ENCODE measurements at places on chromosomes 1 and 21.
A peak's percentile ranks its signal among the peaks of the same experiment; 100 is the strongest.

DNA sequence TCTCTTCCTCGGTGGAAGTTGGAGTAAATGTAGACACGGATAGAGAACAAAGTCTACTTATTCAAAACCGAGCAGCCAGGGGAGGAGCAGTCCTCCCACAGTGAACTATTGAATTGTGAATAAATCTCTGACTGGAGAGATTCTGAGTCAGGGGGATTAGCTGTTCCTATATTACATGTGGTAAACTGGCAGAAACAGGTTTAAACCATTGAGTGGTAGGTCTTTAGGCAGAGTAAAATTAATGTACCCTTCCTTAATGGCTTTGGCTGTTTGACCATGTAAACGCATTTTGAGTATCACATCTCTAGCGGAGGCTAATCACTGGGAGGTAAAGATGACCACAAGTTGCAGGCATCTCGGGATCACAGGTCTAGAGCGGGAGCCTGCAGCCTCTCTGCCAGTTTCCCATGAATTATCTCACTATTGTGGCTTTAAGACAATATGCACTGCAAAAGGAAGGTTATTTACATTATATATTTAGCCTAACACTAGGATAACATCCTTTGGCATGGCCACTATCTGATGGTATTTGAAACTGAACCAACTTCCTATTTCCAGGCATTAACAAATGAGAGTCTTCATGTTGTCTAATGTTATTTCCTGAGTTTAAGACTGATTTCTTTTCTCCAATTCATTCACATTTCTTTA is 7.9 kb upstream of the DISC1 start:
- no peak for DNase-seq

- DNase-seq = no peak
Measured at GRCh38 chr21:41749286-41749685, 17.6 kb downstream of the RIPK4 start.

DNA sequence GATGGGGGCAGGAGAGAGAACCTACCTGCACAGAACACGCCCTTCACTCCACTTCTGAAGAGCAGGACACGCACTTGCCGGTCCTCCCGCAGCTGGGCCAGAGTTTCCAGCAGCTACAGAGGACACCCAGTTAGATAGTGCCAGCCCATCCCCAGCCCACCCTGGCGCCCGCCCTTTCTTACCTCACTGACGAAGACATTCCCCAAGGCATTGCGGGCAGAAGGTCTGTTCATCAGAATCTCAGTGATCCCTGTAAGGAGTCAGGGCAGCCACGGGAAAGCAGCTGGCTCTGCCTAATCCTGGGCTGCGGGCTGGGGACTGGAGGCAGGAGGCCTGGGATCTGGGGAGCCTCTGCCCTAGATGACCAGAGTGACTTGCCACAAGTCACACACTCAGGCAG is 10.0 kb downstream of the ECHDC2 start:
- DNase-seq = no peak

DNA sequence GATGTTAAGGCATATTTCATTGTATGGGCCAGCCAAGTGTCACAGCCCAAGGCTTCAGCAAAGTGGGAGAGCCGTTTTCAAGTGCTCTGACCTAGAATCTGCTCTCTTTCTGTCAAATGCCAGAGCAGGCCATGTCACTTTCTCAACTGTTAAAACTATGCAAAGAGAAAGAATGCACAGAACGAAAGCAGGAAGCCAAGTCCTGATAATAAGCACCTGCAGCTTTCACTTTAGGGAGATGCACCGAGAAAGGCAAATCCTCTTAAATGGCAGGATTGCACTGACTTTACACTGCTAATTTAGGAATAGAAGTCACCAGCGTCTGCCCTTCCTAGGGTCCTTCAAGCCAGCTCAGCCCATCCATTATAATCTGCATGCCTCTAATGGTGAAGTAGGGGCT is 49.2 kb upstream of the NTPCR start:
- no peak for DNase-seq

GRCh38 chr1:245788269-245788668 is 633.5 kb downstream of the KIF26B start:
- DNase-seq = no peak

GRCh38 chr1:25811384-25812082 is 8.2 kb upstream of the MTFR1L start:
- no peak for DNase-seq

GRCh38 chr1:6171548-6172124 is 8.5 kb downstream of the CHD5 start:
- no peak for DNase-seq

GRCh38 chr1:202649553-202650392 is 60.5 kb downstream of the SYT2 start:
- DNase-seq = no peak

DNA sequence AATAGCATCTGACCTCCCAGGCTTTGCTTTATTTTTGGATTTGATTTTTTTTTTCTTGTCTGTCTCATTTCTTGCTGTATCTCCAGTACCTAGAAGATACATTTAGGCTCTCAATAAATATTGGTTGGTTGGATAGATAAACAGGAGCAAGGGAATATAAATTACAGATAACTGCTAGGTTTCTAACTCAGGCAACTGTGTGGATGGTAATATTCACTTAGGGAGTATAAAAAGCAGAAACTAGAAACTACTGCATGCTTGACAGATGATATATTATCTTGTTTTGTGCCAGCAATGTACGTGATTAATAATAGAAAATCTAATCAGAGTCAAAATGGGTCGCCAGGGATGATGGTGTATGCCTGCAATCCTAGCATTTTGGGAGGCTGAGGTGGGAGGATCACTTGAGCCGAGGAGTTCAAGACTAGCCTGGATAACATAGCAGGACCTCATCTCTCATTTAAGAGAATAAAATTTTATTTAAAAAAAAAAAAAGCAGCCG is 31.0 kb upstream of the TARS2 start:
- no peak for DNase-seq

DNA sequence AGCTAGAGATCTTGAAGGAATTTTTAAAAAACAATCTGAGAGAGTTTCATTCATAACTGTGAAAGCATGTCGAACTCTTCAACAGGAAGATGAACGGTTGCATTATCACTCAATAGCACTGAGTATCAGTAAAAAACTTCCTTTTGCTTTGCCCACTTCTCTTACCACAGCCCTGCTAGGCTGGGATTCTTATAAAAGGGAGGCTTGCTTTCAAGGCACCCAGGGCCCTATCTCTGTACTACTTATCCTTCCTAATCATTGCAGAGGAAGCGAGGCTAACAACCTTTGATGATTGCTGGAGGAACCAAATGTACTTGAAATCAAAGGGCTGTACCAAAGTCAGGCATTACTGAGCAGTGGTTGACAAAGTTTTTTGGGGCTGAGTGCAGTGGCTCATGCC is 71.2 kb downstream of the SNRPE start:
- DNase-seq = no peak

DNA sequence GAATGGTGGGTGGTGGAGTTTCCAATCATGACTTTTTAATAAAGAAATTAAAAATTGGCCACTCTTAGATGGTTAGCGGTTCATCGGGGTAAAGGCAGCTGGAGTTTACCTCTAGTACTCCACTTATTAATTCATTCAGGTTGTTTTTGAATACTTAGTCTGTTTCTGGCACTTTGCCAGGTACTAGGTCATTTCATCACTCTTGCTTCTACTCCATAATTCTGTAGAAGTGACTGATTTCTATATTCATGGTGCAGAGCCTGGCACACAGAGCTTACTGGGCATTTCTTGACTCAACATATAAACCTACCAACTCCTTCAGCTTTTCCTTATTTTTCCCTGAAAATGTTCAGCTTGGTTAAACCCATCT is 31.5 kb downstream of the FOXD2 start:
- DNase-seq = no peak

- peak; percentile 36 for DNase-seq
Measured at GRCh38 chr1:22143065-22144033, at the start of gene WNT4. Gene WNT4, minus strand, starts transcription at chr1:22143097. Its CDS starts 175 bp downstream, at chr1:22142922.

- DNase-seq = no peak
Measured at GRCh38 chr1:225733254-225733653, 44.4 kb upstream of the SRP9 start.

- no peak for DNase-seq
Measured at GRCh38 chr1:25610822-25611630, 5.6 kb upstream of the MAN1C1 start.

- DNase-seq = no peak
Measured at GRCh38 chr1:171257607-171258076, 9.3 kb downstream of the FMO1 start.

DNA sequence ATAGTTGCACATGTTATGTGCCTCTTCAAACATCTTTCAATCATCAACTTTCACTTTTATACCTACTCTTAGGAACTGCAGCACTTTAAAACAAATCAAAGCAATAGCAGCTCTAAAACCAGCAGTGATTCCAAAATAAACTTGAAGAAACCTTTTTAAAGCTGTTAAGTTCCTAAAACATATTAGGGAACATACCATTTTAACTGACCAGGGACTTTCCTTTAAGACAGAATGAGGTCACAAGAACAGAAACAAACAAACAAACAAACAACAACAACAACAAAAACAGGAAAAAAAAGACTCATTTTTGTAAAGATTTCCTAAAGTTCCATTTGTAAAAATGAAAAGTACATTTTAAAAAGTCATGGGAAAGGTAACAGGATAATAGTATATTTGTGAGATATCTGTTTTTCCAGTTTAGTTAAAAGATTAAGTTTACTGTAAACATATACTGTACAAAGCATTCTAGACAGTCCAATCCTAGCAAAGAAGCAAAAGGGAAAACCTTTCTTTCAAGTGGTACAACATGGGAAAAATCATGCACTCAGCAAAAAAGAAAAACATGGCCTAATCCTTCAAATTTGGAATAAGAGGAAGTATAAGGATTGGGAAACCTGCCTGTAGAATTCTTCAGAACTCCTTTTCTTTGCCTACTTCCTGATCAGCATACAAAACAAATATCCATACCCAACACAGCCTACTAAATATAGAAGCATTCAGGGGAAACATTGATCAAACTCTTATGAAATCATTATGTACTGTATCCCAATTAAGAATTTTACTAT is 45.5 kb downstream of the EPS15 start:
- no peak for DNase-seq
